Breast epithelium (tissue), 4 donors: ENCODE measurements at places on chromosomes 13 and 19. TPM values are rescaled to one million over a fixed set of nuclear protein-coding genes. Genes with fewer than 3 reads are reported as not detected.

DNA sequence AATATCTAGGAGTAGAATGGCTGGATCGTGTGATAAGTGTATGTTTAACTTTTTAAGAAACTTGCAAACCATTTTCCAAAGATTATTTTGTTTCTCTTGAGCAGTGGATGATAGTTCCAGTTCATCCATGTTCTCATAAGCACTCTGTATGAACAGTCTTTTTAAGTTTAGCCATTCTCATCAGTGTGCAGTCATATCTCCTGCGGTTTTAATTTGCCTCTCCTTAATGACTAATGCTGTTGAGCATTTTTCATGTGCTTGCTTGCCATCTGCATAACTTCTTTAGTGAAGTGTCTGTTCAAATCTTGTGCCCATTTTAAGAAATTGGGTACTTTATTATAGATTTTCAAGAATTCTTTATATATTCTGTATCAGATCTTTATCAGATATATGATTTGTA lies 58.6 kb downstream of the WASF3 start:
- no peaks in the 10 kb centered on the region for H3K27me3 ChIP-seq
- no peaks in the 10 kb centered on the region for H3K4me1 ChIP-seq
- DNase-seq = no peak
- no peak overlapping the region for H3K4me3 ChIP-seq

- H3K4me1 ChIP-seq = no peaks in the 10 kb centered on the region
- DNase-seq = no peak
- H3K27me3 ChIP-seq = no peaks in the 10 kb centered on the region
- H3K36me3 ChIP-seq = no peaks in the 10 kb centered on the region
- no peak overlapping the region for H3K4me3 ChIP-seq
Measured at GRCh38 chr13:66700117-66700601, 530.0 kb downstream of the PCDH9 start.

DNA sequence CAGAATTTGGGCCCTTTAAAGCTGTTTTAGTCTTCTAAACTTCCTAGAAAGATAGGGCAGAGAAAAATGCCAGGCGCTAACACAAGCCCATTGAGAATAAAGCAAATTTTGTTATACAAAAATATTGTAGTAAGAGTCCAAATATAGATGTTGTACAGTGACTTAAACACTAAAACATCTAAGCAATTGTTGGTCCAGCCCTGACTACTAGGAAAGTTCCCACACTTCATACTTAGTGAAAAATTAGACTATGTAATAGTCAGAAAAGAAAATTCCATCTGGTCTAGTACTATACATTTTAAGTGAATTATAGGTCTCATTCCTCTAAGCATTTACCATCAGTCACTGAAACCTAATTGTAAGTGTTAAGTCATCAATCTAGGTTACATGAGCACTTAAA lies 1518.3 kb upstream of the SLC10A2 start:
- DNase-seq = no peak
- H3K4me3 ChIP-seq = no peak overlapping the region
- H3K4me1 ChIP-seq = no peaks in the 10 kb centered on the region
- no peaks in the 10 kb centered on the region for H3K27me3 ChIP-seq

DNA sequence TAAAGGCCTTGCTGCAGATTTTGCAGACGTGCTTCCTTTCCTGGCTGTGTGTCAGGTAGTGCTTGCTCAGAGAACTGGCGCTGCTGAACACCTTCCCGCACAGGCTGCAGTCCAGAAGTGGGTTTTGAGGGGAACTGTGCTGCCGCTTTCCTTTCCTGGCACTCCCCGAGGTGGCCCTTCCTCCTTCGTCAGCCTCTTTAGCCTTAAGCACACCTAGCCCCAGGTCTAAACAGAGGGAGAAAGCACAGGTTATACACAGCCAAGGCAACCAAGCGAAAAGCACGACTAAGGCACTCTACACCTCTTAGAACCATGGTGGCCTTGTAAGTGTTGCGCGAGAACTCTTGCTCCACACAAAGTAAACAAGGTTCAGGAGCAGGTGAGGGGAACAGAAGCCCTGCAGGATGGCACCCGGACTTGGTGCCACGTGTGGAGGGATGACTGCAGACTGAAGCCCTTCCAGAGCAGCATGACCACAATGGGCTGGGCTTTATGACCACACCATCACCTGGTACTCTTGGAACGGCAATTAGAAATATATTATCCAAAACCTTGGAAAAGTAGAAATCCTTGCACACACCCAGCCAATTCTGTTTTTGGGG lies 23.6 kb downstream of the ZNF541 start:
- H3K4me1 ChIP-seq = no peaks in the 10 kb centered on the region
- DNase-seq = no peak
- H3K27me3 ChIP-seq = peaks cover 11% of the 10 kb centered on the region
- no peak overlapping the region for H3K27ac ChIP-seq

- no peaks in the 10 kb centered on the region for H3K27me3 ChIP-seq
- no peak overlapping the region for H3K4me3 ChIP-seq
- H3K27ac ChIP-seq = no peak overlapping the region
- no peaks in the 10 kb centered on the region for H3K4me1 ChIP-seq
- no peaks in the 10 kb centered on the region for H3K36me3 ChIP-seq
Measured at GRCh38 chr19:48302600-48302959, 22.8 kb upstream of the EMP3 start.

DNA sequence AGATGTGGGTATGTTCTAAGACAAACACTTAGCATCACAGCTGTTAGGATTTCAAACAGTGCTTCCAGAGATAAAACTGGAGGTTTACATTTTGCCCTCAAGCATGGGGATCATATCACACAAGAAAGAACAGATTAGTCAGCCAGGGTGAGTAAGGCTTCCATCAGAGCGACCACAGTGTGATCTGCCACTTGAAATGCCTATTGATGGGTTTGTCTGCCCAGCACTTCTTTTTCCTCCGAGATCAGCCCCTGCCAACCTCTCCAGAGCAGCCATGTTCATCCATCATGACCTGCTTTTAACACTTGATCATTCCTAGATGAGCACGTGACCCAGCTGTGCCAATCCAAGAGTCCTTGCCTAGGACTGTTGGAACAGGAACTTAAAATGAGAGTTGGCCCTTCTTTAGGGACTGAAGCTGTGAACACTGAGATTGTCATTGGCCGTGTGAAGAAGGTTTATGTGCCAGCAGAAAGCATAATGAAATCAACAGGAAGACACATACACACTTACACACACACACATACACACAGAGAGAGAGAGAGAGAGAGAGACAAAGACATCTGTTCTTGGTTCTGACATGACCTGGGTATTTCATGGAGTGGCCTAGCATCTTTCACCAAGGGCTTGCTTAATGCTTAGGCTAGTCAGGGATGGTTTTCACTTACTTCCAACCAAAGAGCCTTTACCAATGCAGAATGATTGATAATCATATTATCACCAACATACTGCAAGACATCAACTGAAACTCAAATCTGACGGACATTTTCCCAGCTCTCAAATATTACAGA lies 5.2 kb upstream of the CEBPG start:
- H3K27ac ChIP-seq = no peak overlapping the region
- no peaks in the 10 kb centered on the region for H3K27me3 ChIP-seq
- no peaks in the 10 kb centered on the region for H3K36me3 ChIP-seq
- H3K4me3 ChIP-seq = no peak overlapping the region
- H3K4me1 ChIP-seq = no peaks in the 10 kb centered on the region

DNA sequence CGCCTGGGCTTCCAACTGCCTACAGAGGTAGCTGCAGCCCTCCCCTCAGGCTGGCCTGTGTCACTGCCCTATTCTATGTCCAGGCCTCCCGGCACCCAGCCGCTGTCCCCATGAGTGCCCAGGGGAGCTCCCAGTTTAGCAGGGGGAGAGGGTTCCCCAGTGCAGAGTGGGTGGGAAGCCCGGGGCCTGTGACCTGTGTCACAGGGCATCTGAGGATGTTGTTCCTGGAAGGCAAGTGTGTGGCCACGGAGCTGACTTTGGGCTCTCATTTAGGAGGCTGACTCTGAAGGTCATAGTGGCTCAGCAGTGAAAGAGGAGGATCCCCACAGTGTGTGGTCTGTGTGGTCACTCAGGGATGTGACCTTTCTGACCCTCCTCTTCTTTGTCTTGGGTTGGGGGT lies 25.1 kb downstream of the PPP1R37 start:
- no peaks in the 10 kb centered on the region for H3K36me3 ChIP-seq
- H3K4me1 ChIP-seq = peaks cover 4% of the 10 kb centered on the region
- H3K27ac ChIP-seq = peak overlapping the region; percentile 67
- no peak for DNase-seq
- H3K4me3 ChIP-seq = no peak overlapping the region

GRCh38 chr13:46964789-46965527 lies 68.1 kb upstream of the HTR2A start:
- no peak overlapping the region for H3K27ac ChIP-seq
- H3K4me1 ChIP-seq = no peaks in the 10 kb centered on the region
- DNase-seq = no peak
- H3K4me3 ChIP-seq = no peak overlapping the region
- no peaks in the 10 kb centered on the region for H3K36me3 ChIP-seq

DNA sequence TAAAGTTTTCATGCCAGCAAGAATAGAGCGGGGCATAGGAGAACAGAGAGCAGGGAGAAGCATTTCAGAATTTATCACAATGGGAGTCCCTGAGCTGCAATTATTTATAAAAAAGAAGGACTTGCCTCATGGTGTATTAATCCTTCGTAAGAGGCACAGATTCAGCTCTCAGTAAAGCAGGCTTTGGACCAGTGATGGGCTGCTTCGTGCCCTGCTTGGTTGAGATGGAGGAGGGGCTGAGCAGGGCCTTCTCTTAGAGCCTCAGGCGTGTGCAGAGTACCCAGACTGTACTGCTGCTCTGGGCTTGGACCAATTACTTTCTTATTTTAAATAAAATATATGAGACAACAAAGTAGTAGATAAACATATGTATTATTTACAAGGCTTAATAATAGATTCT lies 265.7 kb upstream of the SLC10A2 start:
- no peaks in the 10 kb centered on the region for H3K27me3 ChIP-seq
- no peaks in the 10 kb centered on the region for H3K36me3 ChIP-seq
- no peak overlapping the region for H3K27ac ChIP-seq

GRCh38 chr19:45781214-45782161 lies 802 bp downstream of the DMPK start:
- peaks cover 10% of the 10 kb centered on the region for H3K36me3 ChIP-seq
- peak overlapping the region; percentile 86 for H3K27ac ChIP-seq
- peaks cover 25% of the 10 kb centered on the region for H3K4me1 ChIP-seq
- peak; percentile 64 for DNase-seq
- H3K27me3 ChIP-seq = no peaks in the 10 kb centered on the region
- peak overlapping the region; percentile 55 for H3K4me3 ChIP-seq

- no peak overlapping the region for H3K4me3 ChIP-seq
- no peaks in the 10 kb centered on the region for H3K27me3 ChIP-seq
- H3K4me1 ChIP-seq = no peaks in the 10 kb centered on the region
- no peak for DNase-seq
Measured at GRCh38 chr13:95535243-95535642, 17.3 kb upstream of the CLDN10 start.

- no peaks in the 10 kb centered on the region for H3K36me3 ChIP-seq
- peak overlapping the region; percentile 64 for H3K27ac ChIP-seq
- H3K4me3 ChIP-seq = no peak overlapping the region
- no peaks in the 10 kb centered on the region for H3K27me3 ChIP-seq
Measured at GRCh38 chr19:40422748-40423566, 2.8 kb downstream of the SERTAD1 start.

DNA sequence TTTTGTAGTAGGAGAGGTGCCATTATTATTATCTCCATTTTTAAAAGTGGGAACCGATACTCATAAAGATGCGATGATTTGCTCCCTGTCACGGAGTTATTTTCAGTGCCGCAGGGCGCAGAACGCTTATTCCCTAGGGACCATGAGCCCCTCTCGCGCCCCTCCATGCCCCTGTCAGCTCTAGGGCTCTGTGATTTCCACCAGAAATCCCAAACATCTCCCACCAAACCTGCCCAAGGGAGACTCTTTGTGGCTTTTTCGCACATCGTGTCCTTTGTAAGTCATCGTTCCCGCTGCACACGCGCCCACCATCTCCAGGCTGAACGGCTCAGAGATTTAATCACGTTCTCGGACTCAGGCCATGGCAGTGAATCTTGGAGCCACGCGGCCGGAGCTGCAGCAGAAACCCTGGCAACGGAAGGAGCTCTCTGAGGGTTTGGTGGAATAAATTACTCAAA lies 105.1 kb downstream of the DNAJC15 start:
- no peaks in the 10 kb centered on the region for H3K4me1 ChIP-seq
- no peaks in the 10 kb centered on the region for H3K36me3 ChIP-seq
- H3K27ac ChIP-seq = no peak overlapping the region
- no peak overlapping the region for H3K4me3 ChIP-seq
- DNase-seq = no peak
- no peaks in the 10 kb centered on the region for H3K27me3 ChIP-seq

GRCh38 chr19:12647490-12648071 lies 19.0 kb downstream of the MAN2B1 start:
- H3K27me3 ChIP-seq = no peaks in the 10 kb centered on the region
- peaks cover 8% of the 10 kb centered on the region for H3K4me1 ChIP-seq
- H3K4me3 ChIP-seq = no peak overlapping the region
- H3K27ac ChIP-seq = no peak overlapping the region
- DNase-seq = peak; percentile 68

GRCh38 chr13:33577007-33577406 lies 240.9 kb upstream of the RFC3 start:
- DNase-seq = no peak
- H3K27ac ChIP-seq = no peak overlapping the region
- H3K36me3 ChIP-seq = no peaks in the 10 kb centered on the region
- H3K4me3 ChIP-seq = no peak overlapping the region
- no peaks in the 10 kb centered on the region for H3K4me1 ChIP-seq
- H3K27me3 ChIP-seq = no peaks in the 10 kb centered on the region

- no peaks in the 10 kb centered on the region for H3K4me1 ChIP-seq
- DNase-seq = no peak
- H3K27ac ChIP-seq = no peak overlapping the region
- no peak overlapping the region for H3K4me3 ChIP-seq
Measured at GRCh38 chr19:36894849-36895383, 21.2 kb downstream of the ZNF829 start.

DNA sequence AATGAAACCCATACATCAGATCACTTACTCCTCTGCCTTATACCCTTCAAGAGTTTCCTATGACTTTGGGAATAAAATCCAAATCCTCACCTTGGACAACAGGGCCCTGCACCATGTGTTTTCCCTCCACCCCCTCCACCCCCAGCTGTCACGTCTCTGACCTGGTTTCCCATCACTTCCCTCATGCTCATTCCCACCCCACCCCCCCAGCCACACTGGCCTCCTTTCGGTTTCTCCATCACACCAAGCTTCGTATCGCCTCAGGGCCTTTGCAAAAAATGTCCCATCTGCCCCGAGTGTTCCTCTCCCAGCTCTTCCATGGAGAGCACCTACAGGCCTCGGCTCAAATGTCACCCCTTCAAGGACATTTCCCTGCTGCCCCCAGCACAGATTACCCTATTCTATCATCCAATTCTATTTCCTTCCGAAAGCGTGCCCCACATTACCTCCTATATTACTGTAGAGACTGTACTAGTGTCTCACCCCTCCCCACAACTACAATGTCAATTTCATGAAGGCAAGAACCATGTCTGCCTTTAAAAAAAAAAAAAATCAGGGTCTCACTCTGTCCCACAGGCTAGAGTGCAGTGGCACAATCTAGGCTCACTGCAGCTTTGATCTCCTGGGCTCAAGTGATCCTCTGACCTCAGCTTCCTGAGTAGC lies 16.8 kb upstream of the FFAR2 start:
- DNase-seq = no peak
- no peak overlapping the region for H3K4me3 ChIP-seq
- no peaks in the 10 kb centered on the region for H3K4me1 ChIP-seq
- no peaks in the 10 kb centered on the region for H3K36me3 ChIP-seq

The ZNF528 gene
- total RNA-seq = 29.0 TPM

The CHST8 gene
- 14.1 TPM for total RNA-seq

The FPR3 gene
- 20.0 TPM for total RNA-seq

The ZNF850 gene
- total RNA-seq = 8.5 TPM

The NEK5 gene
- total RNA-seq = 0.16 TPM

The ATCAY gene
- total RNA-seq = not detected
